ENCODE measurements at places on chromosomes 5 and 9.

GRCh38 chr9:133706307-133707050 lies 31.7 kb downstream of the SARDH start:
- DNase-seq, result no peak

DNA sequence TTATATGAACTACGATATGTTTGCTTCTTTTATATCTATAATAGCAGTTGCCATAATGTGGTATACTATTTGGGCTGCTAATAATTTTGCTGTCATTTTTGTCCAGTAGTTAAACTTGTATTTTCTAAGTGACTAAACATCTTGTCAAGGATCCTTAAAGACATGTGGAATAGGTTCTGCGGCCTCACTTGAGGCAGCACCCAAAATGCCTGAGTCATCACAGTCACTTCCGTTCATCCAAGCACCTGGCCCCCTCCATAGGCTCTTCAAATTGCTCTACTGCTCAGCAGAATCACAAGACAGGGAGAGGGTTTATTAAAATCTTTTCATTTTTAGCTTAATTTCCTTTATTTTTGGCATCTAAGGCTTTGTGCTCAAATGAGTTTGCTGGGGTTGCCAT lies 259.1 kb downstream of the AOPEP start:
- peak; percentile 44 for DNase-seq

DNA sequence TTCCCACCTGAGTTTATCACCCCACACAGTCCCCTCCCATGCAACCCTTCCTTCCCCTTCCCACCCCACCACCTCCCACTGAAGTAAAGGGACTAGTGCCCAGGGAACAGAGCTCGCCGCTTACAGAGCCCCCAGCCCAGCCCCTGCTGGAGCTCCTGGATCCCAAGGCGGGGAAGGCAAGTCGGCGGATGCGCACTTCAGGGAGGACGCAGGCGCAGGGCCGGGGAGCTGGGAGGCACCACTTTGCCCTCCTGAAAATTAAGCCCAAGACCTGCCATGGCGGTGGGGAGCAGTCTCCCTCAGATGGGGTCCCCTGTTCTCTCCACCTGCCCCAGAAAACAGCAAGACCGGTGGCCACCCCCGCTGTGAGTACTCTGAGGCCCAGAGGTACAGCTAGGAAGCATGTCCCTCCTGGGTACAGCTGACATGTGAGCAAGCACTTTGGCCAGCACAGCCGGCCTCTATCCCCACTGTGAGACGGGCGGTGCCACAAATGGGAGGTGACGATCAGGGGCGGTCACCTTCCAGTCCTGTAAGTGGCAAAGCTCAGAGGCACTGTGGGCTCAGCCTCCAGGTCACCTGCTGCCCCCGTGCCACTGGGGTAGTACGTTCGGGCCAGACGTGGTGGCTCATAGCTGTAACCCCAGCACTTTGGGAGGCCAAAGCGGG lies 45.9 kb downstream of the COL23A1 start:
- no peak for DNase-seq

GRCh38 chr9:136984464-136985026 lies 1.8 kb downstream of the LCNL1 start:
- DNase-seq, result no peak

DNA sequence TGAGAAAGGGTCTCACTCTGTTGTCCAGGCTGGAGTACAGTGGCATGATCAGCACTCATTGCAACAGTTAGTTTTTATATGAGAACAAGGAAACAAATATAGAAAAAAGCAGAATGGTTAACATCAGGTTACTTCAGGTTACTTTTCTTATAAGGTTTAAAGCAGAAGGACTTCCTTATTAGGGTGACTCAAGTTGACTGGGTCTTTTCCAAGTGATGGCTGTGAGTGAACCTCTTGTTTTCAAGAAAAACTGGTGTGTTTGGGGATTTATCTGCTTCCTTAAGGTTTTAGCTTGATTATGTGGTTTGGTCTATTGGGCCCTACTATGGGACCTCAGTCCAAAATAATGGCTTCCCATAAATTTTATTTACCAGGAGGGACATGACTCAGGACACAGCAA lies 99.2 kb downstream of the ARRDC3 start:
- peak; percentile 64 for DNase-seq

GRCh38 chr5:142012186-142012785 lies 541 bp downstream of the GNPDA1 start:
- peak; percentile 30 for DNase-seq

DNA sequence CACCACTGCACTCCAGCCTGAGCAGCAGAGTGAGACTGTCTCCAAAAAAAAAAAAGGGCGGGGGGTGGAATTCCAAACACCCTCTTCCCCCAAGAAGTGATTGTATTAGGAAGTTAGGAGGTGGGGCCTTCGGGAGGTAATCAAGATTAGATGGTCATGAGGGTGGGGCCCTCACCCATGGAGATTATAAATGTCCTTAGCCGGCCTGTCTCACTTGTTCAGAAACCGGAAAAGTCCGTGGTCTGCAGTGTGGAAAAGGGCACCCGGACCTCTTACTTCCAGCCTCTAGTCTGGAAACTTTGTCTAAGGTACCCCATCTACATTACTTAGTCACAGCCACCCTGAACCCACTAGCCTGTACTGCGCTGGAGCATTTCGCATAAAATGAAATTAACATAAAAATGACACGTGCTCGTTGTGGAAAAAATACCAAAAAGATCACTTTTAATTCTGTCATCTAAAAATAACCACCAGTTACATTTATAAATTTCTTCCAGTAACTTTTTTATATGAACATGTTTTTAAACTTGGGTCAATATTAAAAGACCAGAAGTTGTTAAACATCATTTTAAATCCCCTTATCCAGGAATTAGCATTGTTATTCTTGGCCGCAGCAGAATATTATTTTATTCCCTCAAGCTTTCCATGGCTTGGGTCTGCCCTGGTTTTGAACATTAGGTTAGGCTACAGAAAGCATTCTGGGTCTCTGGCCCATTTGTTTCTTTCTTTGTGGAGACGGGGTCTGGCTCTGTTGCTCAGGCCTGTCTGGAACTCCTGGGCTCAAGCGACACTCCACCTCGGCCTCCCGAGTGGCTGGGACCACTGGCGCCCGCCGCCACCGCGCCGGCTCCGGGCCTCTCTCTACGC lies 1.2 kb upstream of the CKS2 start:
- DNase-seq, result no peak

GRCh38 chr9:127187231-127187956 lies 65.0 kb upstream of the ANGPTL2 start:
- peak; percentile 97 for DNase-seq

DNA sequence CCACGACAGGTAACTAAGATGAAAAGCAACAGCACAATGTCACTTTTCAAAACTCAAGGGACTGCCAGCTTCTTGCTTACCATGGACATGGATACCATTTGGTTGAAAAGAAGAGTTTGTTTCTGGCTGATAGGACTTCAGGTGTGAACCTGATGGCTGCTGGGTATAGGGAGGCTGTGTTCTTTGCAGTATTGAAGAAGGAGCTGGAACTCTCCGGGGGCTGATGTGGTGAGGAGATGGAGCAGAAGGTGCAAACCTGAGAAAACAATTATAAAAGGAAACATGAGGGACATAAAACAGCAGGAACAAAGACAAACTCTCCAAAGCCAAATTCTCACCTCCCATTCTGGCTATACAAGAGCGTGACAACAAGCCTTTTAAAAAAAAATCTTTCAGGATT lies 330.1 kb upstream of the RFX3 start:
- no peak for DNase-seq

- DNase-seq, result peak; percentile 66
These were observed 85.2 kb downstream of the ARSB start for GRCh38 chr5:78899922-78900362.

GRCh38 chr9:33785914-33786313 lies 9.4 kb upstream of the PRSS3 start:
- no peak for DNase-seq

GRCh38 chr9:83312537-83312936 lies 225.7 kb downstream of the FRMD3 start:
- DNase-seq, result peak; percentile 67

DNA sequence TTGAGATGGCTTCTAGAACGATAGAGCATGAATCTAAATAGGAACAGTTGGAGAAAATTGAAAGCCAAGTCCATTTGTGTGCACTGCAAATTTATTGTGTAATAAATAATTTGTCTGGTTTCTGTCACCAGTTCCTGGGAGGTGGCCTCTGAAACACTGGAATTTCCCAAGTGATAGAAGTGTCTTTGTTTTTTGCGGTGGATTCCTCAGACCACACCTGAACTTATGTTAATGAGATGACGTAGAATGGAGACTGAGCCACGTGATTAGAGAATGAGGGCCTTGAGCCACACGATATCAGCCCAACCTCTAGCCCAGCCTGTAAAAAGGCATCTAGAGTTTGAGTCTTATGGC lies 105.1 kb downstream of the MSX2 start:
- DNase-seq, result no peak

- no peak for DNase-seq
These were observed 54.7 kb downstream of the PPIC start for GRCh38 chr5:122981846-122982245.

- DNase-seq, result peak; percentile 96
These were observed 39.5 kb upstream of the HSPB3 start for GRCh38 chr5:54415896-54416601.

DNA sequence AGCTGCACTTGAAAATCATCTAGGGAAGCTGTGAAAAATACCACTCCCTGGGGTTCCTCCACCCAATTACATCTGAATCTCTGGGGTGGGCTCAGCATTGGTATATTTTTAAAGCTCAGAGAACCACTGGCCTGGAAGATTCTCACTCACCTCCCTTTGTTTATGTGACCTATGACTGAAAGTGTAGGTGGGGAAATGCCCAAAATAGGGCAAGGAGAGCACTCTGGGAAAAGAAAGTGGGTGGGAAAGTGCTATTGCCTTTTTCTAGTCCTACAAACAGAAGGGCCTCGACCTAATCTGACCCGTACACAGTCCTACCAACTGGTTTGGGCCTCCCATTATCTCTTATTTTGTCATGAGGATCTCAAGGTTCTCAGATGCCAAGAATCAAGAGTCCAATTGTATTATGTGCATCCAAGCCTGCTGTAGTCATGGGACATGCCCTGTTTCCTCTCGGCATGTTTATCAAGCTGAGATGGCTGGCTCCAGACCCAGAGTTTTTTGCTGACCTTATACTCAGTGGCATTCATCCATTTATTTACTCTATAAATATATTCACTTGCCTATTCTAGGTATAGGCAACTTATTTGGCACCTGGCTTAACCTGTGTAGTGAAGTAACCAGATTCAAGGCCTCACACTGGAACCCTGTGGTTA lies 483.7 kb downstream of the ENC1 start:
- no peak for DNase-seq

Measured in epithelial cell of esophagus (primary cell).